Pulmonary artery endothelial cell (primary cell): ENCODE measurements at places on chromosomes 12 and 14. TPM values are rescaled to one million over a fixed set of nuclear protein-coding genes. Genes with fewer than 3 reads are reported as not detected.

Gene KRT85
- total RNA-seq, result under 0.01 TPM in 1 of 2 replicates, not detected in the other

Gene LBHD2
- not detected in 2 replicates for total RNA-seq

Gene WIF1
- total RNA-seq, result not detected in 2 replicates

Gene TMEM179
- total RNA-seq, result 0.13 TPM in 1 of 2 replicates, not detected in the other

Gene TWF1
- 119 and 134 TPM in 2 replicates for total RNA-seq

Gene DNAJC22
- 0.79 and 0.85 TPM in 2 replicates for total RNA-seq

Gene CD163
- total RNA-seq, result not detected in 2 replicates

Gene APEX1
- total RNA-seq, result 128 and 143 TPM in 2 replicates

Gene LMNTD1
- total RNA-seq, result not detected in 2 replicates

Gene IFNG-AS1
- total RNA-seq, result not detected in 2 replicates

Gene PYGL
- total RNA-seq, result 75.7 and 134 TPM in 2 replicates

Gene TBC1D30
- 18.8 and 19.9 TPM in 2 replicates for total RNA-seq

Gene CELA1
- total RNA-seq, result not detected in 2 replicates

Gene USP5
- total RNA-seq, result 105 and 132 TPM in 2 replicates

Gene LRP1-AS
- total RNA-seq, result not detected in 2 replicates

Gene MYBPC1
- not detected in 2 replicates for total RNA-seq

Gene POTEM
- not detected in 2 replicates for total RNA-seq

Gene ACVRL1
- 439 and 664 TPM in 2 replicates for total RNA-seq

Gene PRPH
- total RNA-seq, result 0.26 and 0.53 TPM in 2 replicates

Gene SYNDIG1L
- not detected in 2 replicates for total RNA-seq
